Cortex of kidney (tissue), 1 donor: ENCODE measurements at places on chromosomes 1 and 21.

DNA sequence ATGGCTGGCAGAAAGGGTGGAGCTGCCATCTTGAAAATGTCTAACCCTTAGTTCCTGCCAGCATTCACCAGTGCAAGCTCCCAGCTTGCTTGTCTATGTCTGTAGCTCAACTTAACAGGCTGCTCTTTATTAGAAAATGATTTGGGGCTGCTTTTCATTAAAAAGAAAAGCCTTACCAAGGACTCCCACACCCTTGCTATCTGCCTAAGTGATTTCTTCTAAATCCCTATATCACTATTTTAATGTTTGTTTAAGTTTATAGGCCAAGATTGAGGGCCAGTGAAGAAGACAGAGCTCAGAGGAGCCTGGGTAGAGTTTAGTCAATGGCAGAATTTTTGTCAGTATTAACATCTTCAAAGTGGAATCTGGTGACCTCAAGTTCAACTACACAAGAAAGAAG lies 336.8 kb upstream of the CHRM3 start:
- DNase-seq = no peak

DNA sequence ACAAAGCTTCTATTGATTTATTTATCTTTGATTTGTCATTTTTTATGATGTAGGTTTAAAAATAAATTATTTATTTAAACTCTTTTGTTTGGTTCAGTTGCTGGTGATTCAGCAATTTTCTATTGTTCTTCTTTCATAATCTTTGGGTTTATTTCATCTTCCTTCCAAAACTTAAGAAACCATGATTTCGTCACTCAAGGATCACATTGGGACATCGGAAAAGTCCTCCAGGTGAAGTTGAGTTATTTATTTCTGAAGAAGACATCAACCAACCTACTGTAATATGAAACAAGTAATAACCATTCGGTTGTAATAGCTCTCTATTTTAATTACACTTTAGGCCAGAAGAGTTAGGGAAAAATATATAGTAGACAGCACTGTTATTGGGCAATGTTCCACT lies 23.0 kb upstream of the WLS start:
- DNase-seq = no peak

- no peak for DNase-seq
These were observed 45.1 kb upstream of the BMP8B start for GRCh38 chr1:39833621-39834385.

GRCh38 chr1:8367571-8368194 lies 49.8 kb downstream of the SLC45A1 start:
- no peak for DNase-seq

GRCh38 chr1:85607126-85607920 lies 26.8 kb downstream of the CCN1 start:
- no peak for DNase-seq

DNA sequence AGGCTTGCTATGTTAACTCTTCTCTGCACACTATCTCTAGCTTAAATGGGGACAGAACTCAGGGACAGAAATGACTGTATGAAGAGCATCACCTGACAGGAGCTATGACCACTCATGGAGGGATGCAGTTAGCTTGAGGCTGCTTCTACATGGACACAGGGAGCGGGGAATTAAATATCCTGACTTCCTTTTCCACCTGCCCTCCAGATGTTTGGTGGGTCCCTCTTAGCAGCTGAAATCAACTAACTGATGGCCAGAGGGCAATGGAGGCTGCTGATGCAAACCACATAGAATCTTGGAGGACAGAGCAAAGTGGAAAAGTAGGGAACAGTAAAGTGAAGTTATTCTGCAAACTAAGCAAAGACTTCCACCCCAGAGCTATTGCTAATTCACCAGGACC lies 214.1 kb downstream of the USH2A start:
- no peak for DNase-seq

DNA sequence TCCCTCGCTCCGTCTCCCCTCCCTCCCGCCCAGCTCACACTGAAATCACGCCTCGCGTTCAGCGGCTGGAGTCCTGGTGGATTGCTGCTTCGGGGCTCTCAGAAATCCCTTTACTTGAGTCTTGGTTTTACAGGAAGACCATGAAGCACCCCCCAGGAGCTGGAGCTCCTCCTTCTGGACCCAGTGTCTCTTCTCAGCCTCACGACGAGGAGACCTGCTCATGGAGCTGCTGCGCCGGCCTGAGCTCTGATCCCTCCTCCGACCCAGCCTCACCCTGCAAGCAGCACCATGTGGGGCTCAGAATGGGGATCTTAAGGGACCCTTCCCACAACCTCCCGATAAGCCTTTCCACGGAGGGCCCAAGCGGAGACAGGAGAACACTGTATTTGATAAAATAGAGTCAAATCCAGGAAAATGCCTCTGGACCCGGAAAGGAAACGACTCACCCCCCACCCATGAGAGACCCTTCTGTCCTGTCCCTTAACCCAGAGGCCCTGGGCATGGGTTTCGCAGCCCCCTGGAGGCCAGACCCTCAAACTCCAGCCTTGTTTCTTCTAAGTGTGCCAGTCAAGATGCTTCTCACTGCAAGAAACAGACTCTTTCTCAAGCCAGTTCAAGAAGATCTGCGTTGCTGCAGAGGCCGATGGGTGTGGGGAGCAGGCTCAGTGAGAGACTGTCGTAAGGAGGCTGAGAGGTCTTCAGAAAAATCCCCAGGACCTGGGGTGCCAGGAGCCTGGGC lies 26.1 kb downstream of the PDE9A start:
- DNase-seq = no peak

- DNase-seq = no peak
These were observed 67.1 kb downstream of the MAST2 start for GRCh38 chr1:45870500-45870899.

DNA sequence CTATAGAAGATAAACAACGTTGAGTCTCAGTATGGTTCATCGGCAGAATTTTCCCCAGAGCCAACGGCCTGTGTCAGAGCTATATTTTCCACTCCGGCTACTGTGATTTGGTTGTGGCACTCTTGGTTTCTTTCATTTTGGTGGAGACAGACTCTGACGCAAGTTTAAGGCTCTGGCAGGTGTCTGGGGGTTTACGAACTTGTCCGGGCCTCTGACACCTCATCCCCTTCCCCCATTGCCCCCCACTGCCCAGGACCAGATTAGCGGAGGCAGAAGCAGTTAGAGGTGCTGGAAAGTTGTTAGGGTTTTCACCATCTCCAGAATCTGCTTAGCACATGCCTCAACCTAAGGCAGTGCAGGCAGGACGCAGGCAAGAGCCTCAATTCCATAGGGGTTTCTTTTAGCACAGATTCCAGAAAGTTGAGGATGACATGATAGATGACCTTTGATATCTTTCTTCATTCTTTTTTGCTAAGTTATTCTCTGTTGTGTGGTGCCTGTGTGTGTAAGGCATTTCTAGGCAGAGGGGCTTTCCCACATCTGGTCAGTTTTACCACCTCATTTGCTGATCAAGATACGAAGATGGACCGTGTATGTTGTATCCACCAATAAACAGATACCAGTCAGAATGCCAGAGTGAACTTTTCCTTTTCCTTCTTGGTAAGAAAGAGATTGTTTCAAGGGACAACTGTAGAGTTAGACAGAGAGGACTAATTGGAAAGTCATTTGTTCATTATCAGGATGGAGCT lies 18.4 kb upstream of the IL10 start:
- no peak for DNase-seq

DNA sequence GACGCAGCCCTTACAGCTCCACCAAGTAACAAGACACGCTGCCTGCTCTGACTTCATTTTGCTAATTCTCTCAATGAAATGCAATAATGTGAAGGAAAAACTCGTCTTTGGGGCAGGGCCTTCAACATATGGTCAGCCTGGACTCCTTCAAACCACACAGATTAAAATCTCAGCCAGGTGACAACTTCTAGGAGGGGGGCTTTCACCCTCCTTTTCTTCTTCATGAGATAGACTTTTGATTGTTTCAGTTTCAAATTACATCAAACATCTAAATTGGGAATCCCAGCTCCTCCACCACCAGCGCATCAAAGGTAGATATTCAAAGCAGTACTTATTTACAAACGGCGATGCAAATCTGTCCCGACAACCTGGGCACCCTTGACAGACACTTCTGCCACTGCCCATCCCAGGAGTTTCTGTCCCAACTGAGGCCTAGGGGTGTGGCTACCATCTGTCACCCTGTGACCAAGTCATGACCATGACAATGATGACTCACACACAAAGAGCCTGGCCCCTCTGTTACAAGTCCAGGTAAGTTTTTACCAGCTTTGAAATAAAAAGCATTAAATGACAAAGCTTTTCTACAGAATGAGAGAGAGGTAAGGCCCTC lies 29.7 kb downstream of the SSBP3 start:
- no peak for DNase-seq

DNA sequence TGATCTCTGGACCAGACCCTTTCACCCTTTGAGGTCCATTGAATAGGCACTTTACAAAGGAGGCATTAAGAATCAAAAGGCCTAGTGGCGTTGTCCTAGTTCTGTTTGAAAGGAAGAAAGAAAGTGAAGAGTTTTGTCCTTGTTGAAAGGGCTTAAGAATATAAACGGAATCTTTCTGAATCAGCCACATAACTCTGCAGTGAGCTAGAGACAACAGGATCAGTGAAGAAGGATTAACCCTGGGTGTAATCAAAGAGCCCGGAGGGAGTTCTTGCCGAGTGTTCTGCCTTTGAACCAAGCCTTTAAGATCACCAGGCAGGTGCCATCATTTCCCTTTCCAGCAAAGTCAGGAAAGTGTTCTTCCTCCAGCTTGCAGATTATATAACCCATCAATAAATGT lies 54.8 kb upstream of the CNTN2 start:
- DNase-seq = no peak

DNA sequence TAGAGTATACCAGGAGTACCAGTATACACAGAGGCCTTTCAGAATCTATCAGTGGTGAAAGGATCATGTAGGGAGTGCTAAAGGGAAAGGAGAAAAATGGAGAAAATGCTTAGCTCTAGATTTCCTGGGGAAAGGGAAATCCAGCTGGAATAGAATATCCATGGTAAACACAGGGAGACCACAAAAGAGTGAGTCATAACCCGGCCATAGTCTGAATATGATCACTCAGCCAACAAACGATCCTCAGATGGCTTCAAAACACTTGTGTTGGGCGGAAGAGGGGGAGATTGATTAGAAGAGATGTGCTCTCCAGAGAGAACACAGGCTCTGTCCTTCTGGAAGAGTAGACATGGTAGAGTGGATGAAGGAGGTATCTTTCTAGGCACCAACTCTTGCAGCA lies 180.6 kb downstream of the PAPPA2 start:
- no peak for DNase-seq

GRCh38 chr1:17665950-17666720 lies 89.0 kb upstream of the ACTL8 start:
- DNase-seq = no peak

GRCh38 chr1:117709249-117709691 lies 103.4 kb downstream of the TENT5C start:
- no peak for DNase-seq

GRCh38 chr21:45264912-45265515 lies 22.7 kb downstream of the POFUT2 start:
- DNase-seq = no peak

DNA sequence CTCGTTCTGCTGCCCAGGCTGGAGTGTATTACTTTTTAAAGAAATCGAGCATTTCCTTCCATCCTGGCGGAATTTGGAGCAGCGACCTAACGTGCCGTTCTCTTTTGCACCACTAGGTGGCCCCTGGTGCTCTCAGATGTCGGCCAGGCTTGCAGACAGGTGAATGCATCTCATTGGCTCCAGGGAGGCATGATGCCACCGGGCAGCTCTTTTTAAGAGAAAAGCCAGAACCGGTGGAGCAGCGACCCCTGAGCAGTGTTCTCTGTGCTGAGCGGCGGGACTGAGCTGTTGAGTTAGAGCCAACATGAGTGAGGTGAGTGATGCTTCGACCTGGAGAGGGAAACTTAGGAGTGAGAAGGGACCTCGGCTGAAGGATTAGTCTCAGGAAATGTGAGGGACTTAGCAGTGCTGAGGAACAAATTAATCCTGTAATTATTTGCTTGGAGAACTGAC lies at the start of gene PCP4:
Gene PCP4 (plus strand): TSS at position 241 of the 453 bp plus-strand sequence. CDS start 64 bp downstream, at position 305.
- DNase-seq = no peak

- no peak for DNase-seq
These were observed 47.0 kb downstream of the ACTL8 start for GRCh38 chr1:17802164-17802563.

DNA sequence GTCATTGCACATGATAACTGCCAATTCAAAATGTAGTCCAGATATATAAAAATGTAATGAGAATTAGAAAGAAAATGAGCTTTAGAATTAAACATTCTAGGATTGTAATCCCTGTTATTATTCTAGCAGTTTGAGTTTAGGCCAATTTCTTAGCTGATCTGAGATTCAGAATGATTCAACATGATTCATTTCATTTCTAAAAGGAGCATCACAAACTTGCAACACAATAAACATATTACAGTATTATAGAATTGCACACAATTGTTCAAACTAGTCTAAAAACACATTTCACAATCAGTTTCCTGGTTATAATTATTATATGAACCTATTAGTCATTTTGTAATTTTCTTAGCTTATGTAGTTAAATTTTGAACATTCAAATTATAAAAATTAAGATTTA lies 43.3 kb upstream of the TSHB start:
- DNase-seq = no peak

- DNase-seq = no peak
These were observed 38.6 kb upstream of the GPR88 start for GRCh38 chr1:100499194-100499811.

DNA sequence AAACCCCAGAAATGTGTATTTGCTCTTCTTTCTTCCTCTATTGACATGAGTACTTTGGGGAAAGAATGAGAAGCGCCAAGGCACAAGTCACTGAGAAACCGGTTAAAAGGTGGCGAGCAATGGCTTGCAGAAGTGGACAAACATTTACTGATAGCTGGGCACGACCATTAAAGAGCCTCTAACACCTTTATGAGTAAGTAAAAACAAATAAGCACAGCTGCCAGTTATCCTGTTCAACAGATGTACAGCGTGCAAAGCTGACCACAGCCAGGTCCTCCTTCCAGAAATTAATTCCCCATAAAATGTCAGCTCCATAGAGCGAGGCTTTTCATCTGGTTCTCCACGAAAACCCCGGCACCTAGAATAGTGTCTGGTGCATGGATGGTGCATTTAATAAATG lies 72.7 kb downstream of the CAPZB start:
- no peak for DNase-seq

DNA sequence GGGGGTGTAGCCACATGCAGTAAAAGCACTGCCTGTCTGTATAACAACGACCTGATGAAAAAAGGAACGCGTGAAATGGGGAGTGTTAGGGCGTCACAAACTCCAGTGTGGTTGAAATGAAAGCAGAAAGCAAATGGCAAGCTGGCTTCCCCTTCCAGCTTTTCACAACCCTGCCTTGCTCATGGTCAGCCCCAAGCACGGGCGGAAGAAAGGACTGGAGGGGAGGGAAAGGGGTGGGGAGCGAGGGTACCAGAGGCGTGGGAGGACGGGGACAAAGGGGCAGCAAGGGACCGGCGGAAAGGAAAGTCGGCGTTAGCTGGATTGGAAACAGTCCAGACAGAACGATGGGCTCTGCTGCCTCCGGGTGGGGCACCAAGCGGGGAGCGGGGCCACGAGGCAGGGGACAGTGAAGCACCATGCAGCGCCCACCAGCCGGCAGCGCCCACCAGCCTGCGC lies 9.6 kb downstream of the VPS26C start:
- DNase-seq = no peak

DNA sequence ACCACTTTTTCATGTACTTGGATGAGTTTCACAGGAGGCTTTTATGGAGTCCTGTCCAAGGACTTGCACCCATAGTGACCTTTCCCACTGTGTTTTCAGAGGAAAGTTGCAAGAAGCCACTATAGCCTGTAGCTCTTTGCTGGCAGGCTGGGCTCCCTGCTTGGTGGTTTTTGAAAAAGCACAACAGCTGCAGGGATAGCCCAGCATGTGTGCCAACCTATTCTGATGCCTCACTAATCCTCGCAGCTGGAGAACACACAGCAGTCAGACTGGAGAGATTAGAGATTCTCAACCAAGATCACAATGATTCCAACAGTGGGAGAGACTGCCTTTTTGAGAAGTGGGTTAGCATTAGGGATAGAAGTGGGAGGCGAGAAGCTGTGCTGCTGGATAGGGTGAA lies 24.1 kb upstream of the ARHGEF11 start:
- DNase-seq = no peak
